NCI-H2171 (cell line): ENCODE measurements at places on chromosomes 3 and 15.

DNA sequence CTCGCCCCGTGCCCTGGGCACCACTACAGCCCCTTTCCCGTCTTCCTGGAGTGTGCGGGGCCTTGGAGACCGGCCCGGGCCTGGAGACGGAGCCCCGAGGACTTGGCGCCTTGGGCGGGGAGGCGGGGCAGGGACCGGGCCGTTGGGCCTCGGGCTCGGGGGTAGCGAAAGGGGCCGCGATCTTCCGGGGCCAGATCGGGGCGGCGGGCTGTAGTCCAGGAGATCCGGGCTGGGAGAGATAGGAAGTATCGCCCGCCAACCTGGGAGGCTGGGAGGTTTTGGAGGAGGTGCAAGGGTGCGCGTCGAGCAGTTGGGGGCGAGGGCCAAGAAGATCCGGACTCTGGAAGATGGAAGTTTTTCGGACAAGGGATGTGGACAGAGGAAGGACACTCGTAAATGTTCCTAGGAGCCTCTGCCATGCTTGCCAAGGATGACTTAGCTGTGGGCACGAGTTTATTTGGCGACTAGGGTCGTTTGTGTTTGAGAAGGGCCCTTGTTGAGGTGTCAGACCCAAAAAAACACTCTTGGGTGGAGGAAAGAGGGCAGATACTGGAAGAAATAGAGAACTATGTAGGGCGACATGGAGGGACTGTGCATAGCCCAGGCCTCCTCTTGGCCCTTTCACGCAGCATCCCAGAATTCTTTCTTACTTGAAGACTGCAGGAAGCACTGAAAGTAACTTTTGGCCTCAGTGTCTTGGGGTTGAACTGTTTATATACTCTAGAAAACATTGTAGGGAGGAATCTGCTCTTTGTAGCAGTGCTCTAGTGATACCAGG, 712 bp downstream of the RTF1 start:
- DNase-seq, result no peak

DNA sequence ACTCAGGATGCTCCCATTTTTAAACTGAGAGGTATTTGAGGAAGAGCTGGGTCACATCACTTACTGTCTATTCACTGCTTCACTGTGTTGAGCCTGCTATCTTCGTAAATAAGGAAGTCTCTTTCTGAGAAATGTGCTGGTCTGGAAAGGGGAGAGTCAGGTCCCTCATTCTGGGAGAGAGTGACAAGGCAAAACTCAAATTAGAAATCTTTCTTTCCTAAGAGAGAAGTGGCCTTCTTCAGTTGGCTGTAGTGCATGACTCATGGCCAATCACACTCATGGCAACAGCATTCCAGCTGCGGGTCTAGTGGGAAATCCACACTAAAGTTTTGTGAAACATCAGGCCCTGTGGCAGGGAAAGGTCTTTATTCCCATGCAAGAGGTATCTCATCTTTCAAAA, 11.5 kb upstream of the TIMP4 start:
- no peak for DNase-seq

DNA sequence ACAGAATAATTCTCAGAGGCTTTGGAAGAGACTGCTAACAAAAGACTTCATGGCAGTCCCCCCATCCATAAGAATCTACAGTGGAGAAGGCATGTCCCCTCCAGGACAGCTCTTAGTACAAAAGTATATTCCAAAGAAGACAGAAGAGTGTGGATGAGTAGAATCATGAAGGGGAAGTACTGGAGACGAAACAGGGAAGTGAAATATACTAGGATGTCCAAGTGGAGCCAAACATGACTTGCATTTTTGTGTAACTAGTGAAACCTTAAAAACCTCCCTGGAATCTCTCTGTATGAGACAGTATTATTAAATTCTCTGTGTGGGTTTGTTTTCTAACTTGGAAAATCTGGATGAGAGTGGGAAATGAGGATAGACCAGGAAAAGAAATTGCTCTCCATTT, 312.4 kb downstream of the RSL24D1 start:
- DNase-seq, result no peak

- DNase-seq, result peak; percentile 42
These were observed 11.4 kb upstream of the RAB8B start for GRCh38 chr15:63178034-63178433.

DNA sequence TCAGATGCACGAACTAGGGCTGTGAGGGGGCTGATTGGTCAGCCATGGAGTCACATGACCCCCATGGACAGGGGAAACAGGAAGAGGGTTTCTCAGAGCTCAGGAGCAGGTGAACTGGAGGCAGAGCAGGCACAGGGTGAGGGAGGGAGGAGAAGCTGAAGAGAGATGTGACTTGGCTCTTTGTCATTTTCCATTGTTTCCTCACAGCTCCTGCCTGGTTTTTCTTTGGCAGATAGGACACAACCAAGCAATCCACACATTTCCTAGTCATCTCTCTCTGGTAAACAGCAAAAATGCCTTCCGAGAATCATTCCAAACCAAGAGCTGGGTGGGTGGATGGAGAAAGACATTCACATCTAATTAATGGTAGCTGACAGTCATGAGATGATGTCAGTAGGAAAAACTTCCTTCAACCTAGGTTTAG, 43.4 kb upstream of the LMCD1 start:
- DNase-seq, result no peak

- DNase-seq, result no peak
These were observed 61.8 kb downstream of the PCCB start for GRCh38 chr3:136311968-136312367.

DNA sequence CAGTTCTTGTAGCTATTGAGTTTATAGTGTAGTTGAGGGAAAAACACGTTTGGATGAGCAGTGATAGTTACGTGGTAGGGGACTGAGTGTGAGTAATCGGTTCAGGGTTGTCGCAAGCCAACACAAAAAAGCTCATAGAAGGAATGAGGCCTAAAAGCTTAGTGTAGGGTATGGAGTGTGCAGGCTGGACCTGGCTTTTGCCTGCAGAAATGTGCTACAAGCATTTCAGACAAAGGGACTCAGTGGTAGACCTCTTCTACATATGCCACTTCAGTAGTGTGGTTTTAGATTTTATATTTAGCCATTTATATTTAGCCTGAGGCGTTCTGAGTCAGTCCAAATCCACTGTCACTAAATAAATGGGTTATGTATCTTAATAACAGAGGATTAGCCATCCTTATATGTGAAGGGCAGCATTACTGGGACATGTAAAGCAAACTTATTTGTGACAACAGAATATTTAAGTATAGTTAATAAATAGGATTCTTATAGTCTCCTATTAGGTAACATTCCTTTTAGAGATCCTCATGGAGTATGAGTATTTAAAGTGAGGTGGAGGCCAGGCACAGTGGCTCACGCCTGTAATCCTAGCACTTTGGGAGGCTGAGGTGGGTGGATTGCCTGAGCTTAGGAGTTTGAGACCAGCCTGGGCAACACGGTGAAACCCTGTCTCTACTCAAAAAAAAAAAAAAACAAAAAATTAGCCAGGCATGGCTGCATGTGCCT, 21.8 kb downstream of the ATP2C1 start:
- DNase-seq, result no peak

DNA sequence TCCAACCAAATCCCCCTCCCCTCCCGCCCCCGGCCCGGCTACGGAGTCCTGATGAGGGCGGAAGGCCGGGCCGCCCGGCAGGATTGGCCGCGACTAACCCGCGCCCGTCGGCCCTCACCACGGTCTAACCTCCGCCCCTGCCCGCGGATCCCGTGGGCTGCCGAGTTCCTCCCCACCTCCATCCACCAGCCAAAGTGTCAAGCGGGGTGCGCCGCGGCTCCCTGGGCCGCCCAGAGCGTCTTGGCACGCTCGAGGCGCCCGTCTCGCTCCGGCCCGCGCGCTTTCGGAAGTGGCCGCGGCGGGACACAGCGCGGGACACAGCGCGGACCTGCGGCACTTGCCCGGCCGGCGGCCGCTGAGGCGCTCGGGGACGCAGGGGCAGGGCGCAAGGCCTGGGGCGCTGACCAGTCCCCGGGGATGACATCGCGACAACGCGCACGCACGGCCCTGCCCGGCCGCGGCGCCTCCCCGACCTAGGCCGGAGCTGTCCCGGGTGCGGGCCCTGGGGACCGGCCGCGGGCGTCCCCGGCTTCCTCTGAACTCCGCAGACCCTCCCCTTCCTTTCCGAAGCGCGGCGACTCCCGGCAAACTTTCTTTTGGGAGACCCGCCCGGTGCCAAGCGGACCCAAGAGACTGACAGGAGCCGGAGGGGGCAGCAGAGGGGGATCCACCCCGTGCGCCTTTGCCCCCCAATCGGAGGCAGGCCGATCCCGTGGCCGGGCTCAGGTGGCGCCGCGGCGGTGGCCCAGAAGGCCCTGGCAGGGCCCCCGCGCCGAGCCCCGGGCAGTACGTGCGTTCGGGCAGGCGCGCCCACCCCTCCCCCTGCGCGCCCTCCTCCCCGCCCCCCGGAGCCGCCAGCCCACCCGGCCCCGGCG, 112.8 kb upstream of the ICE2 start:
- DNase-seq, result peak; percentile 48

GRCh38 chr3:4821975-4822374, 157.3 kb upstream of the BHLHE40 start:
- no peak for DNase-seq

- no peak for DNase-seq
These were observed 43.9 kb downstream of the CCDC12 start for GRCh38 chr3:46932455-46933225.

DNA sequence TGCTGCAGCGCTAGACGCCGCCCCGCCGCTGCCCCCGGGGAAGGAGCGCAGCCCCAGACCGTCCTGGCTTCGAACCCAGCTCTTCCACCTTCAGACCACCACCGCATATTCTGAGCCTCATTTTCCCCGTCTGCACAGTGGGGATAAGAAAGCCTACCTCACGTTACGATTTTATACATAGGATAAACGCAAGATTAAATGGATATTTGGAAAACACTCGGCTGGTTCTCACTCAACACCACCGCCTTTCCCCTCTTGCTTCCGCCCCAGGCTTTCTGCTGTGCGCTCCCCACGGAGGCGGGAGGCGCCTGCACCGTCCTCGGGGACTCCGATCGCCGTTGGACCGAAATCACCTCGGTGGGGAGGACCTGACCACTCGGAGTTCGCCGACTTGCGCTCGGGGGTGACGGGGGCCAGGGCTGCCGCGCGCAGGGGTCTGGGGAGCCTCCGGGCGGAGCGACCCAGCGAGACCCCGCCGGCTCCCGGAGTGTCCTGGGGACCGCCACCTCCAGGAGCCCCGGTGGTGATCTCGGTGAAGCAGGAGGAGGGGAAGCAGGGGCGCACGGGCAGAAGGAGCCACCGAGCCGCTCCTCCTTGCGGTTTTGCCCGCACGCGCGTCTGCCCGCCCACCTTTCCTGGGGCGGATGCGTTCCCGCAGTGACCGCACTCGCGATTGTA, 4.0 kb downstream of the FBXL22 start:
- no peak for DNase-seq

GRCh38 chr15:29682361-29682760, 139.9 kb downstream of the TJP1 start:
- no peak for DNase-seq

DNA sequence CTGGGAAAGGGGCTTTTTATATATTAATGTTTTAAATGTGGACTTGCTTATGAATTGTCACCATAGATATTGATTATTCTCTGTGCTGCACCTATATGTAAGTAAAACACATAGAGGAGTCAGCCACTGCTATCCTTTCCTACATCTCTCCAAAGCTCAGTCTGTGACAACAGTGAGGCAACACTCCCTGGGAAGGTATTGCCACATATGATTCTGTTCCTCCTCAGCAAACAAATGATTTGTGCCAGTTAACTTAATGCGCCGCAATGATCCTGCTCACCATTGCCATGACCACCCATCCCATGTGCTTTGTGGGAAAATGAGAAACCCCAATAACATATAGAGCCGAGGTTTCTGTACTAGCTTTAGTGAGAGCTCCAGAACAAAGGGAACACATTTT, 75.1 kb upstream of the FBN1 start:
- DNase-seq, result no peak

GRCh38 chr15:62020576-62021160, 39.6 kb downstream of the VPS13C start:
- no peak for DNase-seq

GRCh38 chr3:101850246-101851051, 1.1 kb downstream of the NFKBIZ start:
- no peak for DNase-seq

GRCh38 chr15:39108021-39108420, 472.9 kb upstream of the THBS1 start:
- no peak for DNase-seq

- DNase-seq, result peak; percentile 40
These were observed 53.5 kb upstream of the CHST2 start for GRCh38 chr3:143066033-143066432.

GRCh38 chr3:38117748-38118420, 19.0 kb downstream of the ACAA1 start:
- DNase-seq, result no peak

DNA sequence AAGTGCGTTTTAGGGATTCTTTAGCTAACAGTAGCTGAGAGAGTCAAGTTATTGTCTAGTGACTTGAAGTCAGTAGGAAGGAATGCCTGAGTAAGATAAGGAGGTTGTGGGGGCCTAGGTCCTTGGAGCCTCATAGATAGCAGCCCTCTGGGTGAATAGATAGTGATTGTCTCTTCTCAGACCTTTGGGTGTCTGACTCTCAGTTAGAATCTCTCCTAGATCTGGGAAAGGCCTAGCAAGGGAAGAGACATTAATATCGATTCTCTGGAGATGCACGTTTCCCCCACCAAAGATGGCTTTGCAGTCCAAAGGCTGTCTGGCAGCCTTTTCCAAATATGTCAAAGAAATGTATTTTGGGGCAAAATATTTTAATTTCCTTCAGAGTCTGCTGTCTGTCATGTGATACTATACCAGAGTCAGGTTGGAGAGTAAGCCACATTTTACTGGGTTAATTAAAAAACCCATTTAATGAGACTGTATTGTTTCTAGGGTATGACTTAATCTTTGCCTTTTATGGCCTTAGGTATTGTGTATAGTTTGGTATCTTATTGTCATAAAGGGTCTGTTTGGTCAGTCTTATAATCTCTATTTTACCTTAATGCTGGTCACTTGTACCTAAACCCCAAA, 92.2 kb downstream of the ST6GAL1 start:
- no peak for DNase-seq

GRCh38 chr3:190644766-190645165, 130.9 kb downstream of the IL1RAP start:
- no peak for DNase-seq

DNA sequence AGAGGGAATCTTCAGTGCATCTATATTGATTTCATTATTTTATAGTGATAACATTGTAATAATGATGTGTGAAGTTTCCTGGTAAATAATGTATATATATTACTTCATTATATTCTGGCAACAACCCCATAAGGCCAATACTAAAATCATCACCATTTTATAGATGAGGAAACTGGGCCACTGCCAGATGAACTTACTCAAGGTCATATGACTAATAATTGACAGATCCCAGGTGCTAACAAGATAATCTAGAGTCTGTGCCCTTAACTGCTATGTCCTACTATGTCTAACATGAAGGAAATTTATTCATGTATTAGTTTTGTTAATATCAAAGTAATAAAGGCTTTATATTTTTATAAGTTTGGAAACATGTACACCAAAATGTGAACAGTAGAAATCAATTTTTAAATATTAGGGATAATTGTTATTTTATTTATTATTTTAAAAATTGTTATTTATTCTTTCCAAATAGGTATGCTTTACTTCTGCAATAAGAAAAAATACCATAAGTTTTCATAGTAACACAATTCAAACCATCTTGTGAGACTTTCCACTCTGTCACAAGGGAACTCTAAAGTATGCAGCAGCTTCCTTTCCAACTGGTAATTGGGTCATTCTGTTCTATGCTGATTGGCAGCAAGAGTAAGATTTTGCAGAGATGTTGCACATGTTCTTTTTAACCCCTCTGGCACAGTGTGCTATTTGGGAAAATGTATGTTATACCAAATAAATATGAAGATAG, 90.8 kb upstream of the CMC1 start:
- no peak for DNase-seq

GRCh38 chr3:24069045-24069444, 124.0 kb downstream of the NR1D2 start:
- no peak for DNase-seq

- no peak for DNase-seq
These were observed 7.3 kb downstream of the MYO5C start for GRCh38 chr15:52288051-52288942.
